Left ventricle myocardium superior (tissue), 1 donor: ENCODE measurements at places on chromosomes 3 and 15. TPM values are rescaled to one million over a fixed set of nuclear protein-coding genes. Genes with fewer than 3 reads are reported as not detected.

Gene LNP1
- 2.8 TPM for total RNA-seq

Gene COL6A5
- not detected for total RNA-seq

Gene NTRK3
- 4.0 TPM for total RNA-seq

Gene CCR3
- total RNA-seq = not detected

Gene MAP3K13
- 8.0 TPM for total RNA-seq

Gene TMC3
- not detected for total RNA-seq

- DNase-seq = no peak
These were observed 53.7 kb upstream of the ABHD17C start for GRCh38 chr15:80641384-80641783.

GRCh38 chr3:78483090-78483489, 1284.7 kb downstream of the ROBO1 start:
- DNase-seq = no peak

- no peak for DNase-seq
These were observed 689.1 kb upstream of the DPPA4 start for GRCh38 chr3:110026421-110026820.

GRCh38 chr3:48935530-48935929, 16.9 kb downstream of the ARIH2 start:
- DNase-seq = no peak

DNA sequence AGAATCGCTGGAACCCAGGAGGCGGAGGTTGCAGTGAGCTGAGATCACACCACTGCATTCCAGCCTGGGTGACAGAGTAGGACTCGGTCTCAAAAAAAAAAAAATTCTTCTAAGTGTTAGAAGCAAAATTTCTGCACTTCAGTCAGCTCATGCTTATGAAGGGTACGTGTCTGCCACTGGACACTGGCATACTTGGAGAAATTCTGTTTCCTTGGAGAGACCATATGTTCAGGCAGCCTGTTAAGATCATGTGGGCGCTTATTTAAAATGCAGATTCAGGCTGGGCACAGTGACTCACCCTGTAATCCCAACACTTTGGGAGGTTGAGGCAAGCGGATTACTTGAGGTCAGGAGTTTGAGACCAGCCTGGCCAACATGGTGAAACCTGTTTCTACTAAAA, 85.6 kb upstream of the IQSEC1 start:
- no peak for DNase-seq

DNA sequence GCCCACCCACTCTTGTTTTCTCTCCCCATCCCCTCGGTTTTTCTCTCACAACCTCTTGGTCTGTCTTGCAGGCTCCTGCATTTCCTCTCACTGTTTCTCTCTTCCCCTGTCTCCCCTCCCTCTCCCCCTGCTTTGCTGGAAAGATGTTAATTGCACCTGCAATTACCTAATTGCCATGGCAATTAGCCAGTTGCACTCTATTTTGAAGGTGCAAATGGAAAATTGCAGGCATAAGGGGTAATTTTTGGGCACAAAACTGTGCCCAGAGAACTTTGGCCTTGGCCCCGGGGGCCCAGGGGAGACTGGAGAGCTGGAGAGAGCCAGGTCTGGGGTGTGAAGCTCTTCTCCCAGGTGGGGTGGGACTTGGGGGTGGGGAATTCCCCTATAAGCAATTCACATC, 164.5 kb upstream of the TLE3 start:
- DNase-seq = no peak

DNA sequence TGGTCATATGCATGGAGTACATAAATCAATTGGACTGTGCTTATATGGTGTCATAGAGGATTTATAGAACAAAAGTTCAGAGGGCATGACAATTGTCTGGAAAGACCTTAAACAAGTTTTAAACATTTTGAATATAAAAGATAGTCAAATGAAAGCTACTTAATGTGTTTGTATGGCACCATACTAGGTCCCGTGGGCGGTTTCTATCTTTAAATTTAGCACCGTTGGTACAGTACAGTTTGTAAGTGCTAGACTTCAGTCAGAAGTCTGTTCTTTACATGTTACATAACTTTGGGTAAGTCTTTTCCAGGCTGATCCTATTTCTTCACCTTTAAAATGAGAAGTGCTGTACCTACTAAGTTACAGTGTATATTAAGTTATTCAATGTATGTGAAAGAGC, 373.4 kb upstream of the ARL6 start:
- DNase-seq = no peak
